GM04504 (cell line): ENCODE measurements at places on chromosomes 12 and 14.

GRCh38 chr14:52769887-52770286 is 21.5 kb downstream of the GNPNAT1 start:
- no peak for DNase-seq

- DNase-seq = no peak
Measured at GRCh38 chr12:38502415-38502814, 185.8 kb downstream of the ALG10B start.

DNA sequence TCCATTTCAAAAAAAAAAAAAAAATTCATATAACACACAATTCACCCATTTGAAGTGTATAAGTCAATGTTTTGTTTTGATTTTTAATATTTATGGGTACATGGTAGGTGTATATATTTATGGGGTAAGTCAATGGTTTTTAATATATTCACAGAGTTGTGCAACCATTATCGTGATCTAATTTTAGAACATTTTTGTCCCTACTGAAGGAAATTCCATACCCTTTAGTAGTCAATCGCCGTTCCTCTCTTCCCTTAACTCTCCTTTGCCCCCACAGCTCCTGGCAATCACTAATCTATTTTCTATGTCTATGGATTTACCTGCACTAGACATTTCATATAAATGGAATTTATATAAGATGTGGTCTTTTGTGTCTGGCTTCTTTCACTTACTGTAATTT is 92.8 kb downstream of the TRAFD1 start:
- no peak for DNase-seq

DNA sequence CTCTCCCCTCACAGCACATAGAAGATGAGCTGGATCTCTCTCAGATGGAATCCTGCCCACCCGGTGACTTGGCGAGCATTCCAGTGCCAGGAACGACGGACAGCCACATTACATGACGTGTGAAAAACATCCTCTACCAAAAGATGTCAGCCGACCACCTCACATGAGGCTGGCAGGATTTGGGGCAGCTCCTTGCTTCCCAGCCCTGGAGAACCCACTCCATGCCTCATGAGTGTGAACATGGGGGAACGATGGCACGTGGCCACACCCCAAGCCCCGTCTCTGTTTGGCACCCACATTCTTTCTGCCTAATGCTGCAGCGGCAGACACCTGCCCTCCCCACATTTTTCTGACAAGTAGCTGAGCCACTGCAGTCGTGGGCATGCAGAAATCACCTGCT is 202.5 kb downstream of the CALM1 start:
- DNase-seq = no peak

GRCh38 chr12:74293689-74294131 is 243.9 kb upstream of the ATXN7L3B start:
- DNase-seq = no peak

DNA sequence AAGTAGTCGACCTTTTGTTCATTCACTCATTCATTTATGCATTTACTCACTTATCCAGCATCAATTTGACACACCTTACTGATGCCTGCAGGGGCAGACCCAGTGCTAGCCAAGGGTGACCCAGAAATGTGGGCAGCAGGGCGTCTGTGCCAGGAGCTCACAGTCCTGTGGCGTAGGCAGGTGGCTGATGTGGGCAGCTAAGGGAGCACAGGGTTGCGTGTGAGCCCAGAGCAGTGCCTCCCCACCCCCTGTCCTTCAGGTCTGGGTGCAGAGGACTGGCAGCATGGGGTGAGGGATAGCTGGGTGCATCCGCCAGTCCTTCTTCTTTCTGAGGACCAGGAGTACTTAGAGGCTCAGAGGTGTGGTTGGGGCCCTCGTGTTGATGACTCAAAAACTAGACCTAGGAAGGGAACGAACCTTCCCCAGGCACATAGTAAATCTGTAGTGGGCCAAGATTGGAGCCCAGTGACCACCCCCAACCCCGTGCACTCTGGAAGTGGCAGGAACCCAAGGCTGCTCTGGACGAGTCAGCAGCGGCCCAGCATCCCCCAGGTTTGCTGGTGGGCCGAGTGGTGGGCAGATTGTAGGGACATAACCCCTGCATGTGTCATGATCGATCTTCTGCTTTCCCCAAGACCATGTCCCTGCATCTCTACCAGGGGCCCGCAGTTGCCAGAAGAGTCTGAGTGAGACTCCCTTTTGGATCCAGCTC is 63.9 kb downstream of the BEGAIN start:
- no peak for DNase-seq

GRCh38 chr14:94768521-94769390 is 1.2 kb downstream of the GSC start:
- no peak for DNase-seq

- peak; percentile 56 for DNase-seq
Measured at GRCh38 chr14:85024931-85025330, 505.0 kb upstream of the FLRT2 start.

DNA sequence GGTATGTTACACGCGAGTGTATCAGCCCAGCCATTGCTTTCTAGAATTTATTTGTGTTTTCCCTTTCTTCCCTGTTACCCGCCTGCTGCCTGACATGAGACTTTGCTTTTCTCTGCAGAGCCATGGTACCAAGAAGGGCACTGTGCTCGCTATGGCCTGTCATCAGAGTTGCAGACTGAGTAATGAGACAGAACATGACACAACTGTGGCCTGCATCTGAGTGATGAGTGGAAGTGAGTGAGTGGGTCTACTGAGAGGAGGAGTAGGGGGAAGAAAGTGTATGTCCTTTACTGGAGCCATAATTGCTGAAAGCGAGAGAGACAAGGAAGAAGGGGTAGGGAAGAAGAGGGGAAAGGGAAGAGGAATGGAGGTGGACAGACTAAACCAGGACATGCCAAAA is 2.9 kb downstream of the RILPL1 start:
- DNase-seq = no peak

DNA sequence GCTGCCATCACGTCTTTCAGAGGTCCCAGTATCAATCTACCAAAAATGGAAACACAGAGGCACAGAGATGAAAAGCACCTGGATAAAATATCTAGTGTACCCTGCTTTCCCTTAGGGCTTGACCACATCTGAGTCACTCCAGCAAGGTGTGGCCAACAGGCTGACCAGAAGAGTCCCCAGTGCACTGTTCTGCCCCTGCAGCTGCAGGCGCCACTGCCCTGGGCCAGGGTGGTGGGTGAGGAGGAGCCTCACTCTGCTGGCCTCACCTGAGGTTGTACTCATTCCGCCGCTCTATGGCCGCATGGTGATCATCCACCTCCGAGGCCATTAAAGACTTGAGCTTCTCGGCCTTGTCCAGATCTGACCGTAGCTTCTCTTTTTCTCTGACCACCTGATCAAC is 60.4 kb downstream of the NIN start:
- no peak for DNase-seq

- DNase-seq = no peak
Measured at GRCh38 chr14:90791486-90791885, 24.7 kb downstream of the TTC7B start.

DNA sequence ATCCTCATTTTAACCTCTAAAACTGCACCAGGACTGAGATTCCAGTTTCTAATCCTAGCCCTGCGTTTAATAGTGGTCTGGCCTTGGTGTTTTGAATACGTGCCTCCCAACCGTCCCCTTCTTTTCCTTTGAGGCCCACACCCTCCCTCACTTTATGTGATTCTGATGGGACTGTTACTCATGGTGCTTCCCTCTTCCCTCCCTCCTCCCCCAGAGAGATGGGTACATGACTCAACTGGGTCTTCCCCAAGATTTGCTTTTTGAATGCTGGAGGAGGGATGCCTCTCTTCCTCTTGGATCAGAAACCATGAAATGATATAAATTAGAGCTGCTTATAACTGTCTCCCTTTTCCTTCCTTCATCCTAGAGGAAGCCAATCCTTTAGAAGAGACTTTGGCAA is 8.2 kb upstream of the PPP2R5E start:
- no peak for DNase-seq

GRCh38 chr12:27337376-27337775 is 4.7 kb downstream of the BMAL2 start:
- DNase-seq = no peak

GRCh38 chr12:104578453-104578852 is 121.7 kb downstream of the CHST11 start:
- DNase-seq = peak; percentile 65

GRCh38 chr14:95453713-95453980 is 62.8 kb downstream of the SYNE3 start:
- no peak for DNase-seq

DNA sequence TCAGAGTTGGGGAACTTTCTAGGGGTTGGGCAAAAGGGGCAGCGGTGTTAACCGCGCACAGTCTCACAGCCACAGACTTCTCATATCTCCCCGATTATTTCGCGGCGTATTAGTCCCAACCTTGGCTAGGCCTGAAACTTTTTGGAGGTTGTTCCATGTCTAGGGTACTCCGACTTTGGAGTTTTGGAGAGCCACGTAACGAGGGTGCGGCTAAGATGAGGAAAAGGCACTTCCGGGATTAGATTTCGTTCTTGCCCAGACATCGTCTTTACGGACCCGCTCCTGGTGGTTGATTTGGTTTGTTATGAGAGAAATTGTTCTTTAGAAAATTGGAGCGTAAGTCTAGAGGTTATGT is 513 bp downstream of the CCNK start:
- DNase-seq = no peak

- no peak for DNase-seq
Measured at GRCh38 chr14:44286201-44286600, 220.9 kb downstream of the FSCB start.

DNA sequence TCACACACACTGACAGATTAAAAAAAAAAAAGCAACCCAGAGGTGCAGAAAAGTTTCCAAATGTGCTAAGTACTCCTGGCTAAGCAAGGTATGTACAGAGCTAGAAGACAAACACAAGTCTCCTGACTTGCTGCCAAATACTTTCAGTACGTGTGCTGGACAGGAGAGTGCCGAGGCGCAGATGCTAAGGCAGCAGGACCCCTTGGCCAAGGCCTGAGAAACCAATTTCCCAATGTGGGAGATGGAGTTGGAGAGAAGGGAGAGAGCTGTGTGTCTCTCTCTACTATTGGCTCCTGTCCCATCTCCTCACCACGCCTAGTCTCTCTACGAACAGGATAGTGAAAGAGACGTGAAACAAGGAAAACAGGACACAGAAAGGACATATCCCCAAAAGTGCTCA is 5.3 kb downstream of the SPRYD3 start:
- no peak for DNase-seq

DNA sequence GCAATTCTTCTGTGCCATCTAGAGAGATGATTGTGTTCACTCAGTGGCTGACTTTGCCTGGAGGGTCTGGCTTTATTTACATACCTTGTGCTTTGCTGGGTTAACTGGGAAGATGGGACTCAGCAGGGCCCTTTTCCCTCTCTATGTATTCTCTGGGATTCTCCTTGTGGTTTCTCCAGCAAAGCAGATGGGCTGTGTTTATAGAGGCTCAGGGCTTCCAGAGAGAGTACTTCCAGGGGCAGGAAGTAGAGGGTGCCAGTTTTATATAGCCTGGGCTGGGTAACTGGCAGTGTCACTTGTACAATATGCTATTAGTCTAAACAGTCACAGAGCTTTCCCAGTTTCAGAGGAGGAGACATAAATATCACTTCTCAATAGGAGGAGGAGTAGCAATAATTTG is 509.9 kb downstream of the DIO2 start:
- no peak for DNase-seq

DNA sequence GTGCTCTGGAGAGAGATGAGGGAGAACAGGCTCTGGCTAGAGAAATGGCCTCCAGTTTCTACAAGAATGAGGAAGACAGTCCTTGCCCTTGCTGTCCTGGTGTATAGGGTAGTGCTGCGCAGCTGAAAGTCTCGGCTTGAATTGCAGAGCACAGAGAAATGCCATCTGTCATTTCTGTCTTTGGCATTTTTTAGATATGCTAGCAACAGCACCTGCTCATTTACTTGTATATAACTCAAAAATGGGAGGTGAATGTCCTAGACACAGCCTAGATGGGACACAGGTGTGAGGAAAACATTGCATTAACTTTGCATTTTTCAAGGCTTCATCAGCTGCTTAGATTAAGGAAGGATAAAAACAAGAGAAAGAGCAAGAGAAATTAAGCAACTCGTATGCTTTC is 35.8 kb downstream of the GPR19 start:
- DNase-seq = no peak

DNA sequence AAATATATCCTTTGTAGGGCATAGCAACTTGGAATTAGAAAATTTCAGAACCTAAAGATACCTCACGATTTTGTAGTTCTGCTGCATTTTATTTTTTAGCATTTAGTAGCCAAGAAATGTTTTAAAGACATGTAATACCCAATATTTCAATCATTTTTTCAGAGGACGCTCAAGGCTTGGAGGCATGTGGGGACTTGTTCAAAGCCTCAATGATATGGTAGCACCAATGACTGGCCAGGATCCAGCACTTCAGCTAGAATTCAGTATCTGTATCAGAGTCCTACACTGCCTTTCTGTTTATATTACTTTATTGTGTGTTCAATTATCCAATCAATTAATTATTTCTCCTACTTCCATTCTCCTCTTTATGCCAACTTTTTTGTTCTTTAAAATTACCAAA is 154.8 kb upstream of the NEDD1 start:
- DNase-seq = no peak

GRCh38 chr12:80189241-80189640 is 89.9 kb downstream of the OTOGL start:
- DNase-seq = peak; percentile 56

DNA sequence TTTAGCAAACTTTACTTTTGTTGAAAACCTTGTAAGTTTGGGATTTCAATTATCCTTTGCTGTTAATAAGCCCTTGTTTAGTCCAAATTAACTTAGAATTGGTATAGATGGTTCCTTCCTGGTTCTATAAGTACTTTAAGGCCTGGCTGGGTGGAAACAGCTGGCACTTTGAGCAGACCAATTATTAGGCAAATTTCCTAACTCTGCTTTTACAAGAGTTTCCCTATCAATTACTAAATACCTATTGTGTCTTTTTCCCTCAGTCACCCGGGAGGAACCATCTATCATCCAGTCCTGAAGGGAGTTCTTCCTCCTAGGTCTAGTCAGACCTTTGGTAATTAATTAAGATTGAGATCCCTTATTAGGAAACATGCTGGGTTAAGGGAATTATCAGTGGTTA is 138.0 kb downstream of the SLC38A6 start:
- no peak for DNase-seq

DNA sequence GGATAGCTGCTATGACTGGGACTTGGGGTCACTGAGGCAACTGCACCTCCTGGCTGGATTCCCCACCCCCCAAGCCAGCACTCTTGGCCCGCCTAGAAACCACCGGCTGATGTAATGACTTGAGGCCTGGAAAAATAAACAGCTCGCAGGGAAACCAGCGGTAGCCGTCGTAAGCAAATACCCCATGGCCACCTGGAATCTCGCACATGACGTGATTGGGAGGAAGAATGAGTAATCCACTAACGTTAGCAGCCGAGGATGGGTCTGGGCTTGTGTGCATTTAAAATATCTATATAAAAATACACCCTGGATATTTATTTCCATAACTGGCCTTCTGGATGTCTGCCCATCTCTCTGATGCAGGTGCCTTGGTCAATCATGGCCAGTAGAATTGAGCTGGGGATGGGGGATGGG is 120.1 kb downstream of the SMOC1 start:
- no peak for DNase-seq

GRCh38 chr12:58920961-58921861 is 907 bp upstream of the LRIG3 start:
- DNase-seq = no peak

- no peak for DNase-seq
Measured at GRCh38 chr12:23987046-23987445, 37.6 kb upstream of the SOX5 start.
